ENCODE measurements at places on chromosomes 1 and 21.

GRCh38 chr1:6603915-6604558 is 1.4 kb upstream of the KLHL21 start:
- no peak for DNase-seq

GRCh38 chr1:209614151-209614420 is 30.6 kb downstream of the CAMK1G start:
- no peak for DNase-seq

DNA sequence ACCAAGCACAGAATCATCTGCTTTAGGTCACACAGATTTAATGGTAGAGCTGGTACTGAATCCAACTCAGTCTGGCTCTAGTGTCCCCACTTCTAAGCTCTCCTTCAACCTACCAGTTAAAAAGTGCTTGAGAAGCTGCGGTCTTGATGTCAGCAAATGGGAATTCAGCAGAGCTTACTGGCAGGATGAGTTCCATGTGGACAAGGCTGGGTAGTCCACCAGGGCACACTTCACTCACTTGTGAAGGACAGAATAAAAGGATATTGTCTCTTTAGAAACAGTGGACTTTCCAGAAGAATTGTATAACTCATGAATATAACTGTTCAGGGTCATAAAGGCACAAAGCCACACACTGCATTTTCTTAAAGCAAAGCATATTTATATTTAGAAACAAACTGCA is 35.1 kb upstream of the GUCA2B start:
- no peak for DNase-seq

DNA sequence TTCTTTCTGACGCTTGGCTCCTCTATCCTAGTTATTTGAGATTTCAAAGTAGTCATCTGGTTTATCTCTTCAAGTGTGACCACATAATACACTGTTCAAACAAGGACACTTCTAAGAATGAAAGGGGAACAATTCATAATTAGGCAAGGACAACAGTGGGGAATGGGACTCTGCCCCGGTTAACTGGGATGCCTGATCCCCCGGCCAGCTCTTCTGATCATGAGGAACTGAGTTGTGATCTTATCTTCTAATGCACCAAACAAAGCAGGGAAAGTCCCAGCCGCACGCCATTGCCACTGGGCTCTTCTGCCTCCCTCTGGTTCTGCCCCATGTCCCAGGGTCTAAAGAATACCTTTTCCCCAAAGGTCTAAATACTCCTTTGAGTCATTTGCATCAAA is 158.2 kb upstream of the IRF2BP2 start:
- DNase-seq, result peak; percentile 45

- DNase-seq, result no peak
Measured at GRCh38 chr21:41322496-41323382, 6.1 kb downstream of the FAM3B start.
